COLO829 (cell line): ENCODE measurements at places on chromosomes 11 and 22.

GRCh38 chr22:46856661-46857060, 94.2 kb downstream of the TBC1D22A start:
- no peak for DNase-seq

DNA sequence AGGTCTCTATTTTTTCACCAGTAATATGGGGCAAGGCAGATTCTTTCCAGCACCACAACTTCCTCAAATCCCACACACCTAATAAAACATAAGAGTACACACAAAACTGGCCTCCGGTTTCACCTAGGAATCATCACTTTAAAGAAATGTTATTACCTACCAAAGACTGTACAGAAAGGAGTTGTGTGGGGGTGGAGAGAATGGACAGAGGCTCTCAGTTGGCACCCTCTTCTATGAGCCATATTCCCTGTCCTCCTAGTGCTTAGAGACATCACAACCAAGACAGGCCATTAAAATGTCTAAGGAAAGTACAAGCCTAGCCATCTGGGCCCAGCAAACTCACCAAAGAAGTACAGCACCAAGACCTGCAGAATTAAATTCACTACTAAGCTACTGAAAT, 56.1 kb downstream of the RBFOX2 start:
- DNase-seq = no peak

- no peak for DNase-seq
Observed at GRCh38 chr22:21923163-21923561, 29.5 kb downstream of the PPM1F start.

- no peak for DNase-seq
Observed at GRCh38 chr11:101397979-101398378, 185.8 kb downstream of the TRPC6 start.

GRCh38 chr22:22974156-22974555, 86.5 kb downstream of the IGLL5 start:
- DNase-seq = no peak

GRCh38 chr11:94151903-94152677, 23.4 kb downstream of the PANX1 start:
- DNase-seq = peak; percentile 86

- no peak for DNase-seq
Observed at GRCh38 chr11:22752908-22753310, 76.7 kb downstream of the SVIP start.

- DNase-seq = no peak
Observed at GRCh38 chr11:33706966-33707365, 6.3 kb upstream of the C11orf91 start.

- no peak for DNase-seq
Observed at GRCh38 chr11:76939219-76939631, 78.5 kb downstream of the ACER3 start.

DNA sequence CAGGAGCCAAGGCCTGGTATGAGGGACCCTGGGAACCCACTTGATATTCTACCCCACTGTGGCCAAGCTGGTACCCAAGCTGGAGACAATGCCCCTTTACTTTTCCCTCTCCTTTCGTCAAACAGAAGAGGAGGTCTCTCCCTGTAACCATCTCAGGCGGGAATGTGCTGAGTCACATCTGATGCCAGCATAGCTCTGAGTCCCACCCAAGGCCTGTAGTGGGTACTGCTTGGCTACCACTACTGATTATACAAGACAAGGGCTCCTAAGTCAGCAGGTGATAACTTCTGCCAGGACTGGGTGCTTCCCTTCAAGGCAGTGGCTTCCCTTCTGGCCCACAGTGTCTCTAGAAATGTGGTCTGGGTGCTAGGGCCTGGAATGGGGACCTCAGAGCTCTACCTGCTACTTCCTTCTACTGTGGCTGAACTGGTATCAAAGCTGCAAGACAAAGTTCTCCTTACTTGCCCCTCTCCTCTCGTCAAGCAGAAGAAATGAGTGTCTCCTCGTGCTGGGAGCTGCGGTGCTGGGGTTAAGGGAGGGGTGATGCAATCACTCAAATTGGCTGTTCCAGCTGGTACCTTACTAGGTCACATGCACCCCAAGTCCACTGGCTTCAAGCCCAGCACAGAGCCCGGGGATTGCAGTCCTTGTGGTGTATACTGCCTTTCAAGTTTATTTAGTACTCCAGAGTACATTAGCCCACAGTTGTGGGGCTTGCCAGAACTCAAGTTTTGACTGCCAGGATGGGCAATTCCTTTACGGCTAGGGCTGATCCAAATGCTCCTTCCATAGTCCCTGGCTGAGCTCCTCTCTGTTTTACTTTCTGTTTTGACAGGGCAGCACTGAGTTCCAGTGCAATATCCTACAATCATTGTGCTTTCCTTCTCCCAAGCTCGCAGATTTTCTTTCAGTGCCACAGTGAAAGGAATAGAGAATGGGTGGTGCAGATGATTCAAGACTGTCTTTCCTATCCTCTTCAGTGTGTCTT, 419.7 kb upstream of the CNTN5 start:
- DNase-seq = no peak

DNA sequence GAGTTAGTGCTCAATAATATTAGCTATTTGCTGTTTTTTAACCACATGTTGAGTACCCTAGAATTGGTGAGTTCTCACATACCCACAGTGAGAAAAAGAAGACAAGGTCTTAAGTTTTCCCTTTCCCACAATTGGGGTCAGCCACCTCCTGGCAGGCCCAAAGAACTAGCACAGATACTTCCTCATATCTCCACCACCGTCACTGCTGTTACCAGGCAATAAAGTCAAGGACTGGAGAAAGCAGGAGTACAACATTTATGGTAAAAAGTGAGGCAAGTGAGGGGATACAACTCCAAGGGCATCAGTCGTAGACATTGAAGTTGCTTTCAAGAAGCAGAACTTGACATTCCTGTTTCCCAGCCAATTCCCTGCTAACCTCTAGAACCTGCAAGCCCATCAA, 19.6 kb downstream of the ELP4 start:
- DNase-seq = no peak

DNA sequence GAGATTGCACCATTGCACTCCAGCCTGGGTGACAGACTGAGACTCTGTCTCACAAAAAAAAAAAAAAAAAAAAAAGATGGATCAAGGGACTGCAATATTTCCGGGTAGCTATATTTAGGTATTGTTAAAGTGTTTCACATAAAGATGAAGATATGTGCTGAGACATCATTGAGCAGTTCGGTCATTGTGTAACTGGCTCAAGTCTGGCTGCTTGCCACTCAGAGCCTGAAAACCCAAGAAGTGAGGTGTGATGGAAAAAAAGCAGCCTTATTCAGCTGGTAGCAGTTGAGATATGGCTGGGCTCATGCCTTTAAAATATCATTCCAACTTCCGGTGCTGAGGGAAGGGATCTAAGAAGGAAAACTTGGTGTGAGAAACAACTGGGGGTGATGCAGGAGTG, 46.9 kb downstream of the LUZP2 start:
- no peak for DNase-seq

DNA sequence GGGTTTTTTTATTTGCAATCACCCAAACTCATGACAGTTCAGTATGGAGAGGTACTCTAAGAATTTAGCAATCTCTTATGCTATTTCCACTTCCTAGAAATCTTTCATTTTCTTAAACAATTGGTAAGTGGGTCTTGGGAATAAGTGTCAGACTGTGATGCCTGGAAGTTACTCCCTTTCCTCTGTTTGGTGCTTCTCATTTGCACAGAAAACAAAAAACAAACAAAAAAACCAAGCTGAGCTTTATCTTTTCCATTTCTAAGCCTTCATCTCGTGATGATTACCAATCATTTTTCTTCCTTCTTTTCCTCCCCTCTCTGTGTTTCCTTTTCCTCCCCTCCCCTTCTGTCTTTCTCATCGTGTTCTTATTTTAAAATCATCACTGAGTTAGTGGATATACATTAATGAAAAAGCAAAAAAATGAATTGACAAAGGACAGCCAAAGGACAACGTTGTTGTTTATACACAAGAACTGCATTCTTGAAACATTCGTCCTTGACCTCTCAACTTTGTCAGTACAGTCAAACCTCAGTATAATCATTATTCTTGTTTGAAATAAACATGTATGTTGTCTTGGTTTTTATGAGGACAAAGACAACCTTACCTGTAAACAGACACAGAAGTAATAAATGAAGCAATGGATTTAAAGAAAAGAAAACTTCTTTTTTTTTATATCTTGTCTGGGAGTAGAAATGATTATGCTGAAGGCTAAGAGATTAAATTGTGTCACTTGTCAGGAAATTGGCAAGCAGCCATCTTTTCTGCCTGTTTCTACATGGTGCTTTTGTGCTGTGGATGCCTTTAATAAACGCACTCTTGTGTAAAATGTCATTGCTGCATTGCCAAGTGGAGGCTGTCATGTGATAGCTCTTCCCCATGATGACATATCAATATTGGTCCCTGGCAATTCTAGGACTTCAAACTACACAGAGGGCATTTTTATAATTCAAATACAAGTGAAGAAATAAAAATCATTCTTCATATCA, 803.2 kb upstream of the CCDC90B start:
- DNase-seq = peak; percentile 51

DNA sequence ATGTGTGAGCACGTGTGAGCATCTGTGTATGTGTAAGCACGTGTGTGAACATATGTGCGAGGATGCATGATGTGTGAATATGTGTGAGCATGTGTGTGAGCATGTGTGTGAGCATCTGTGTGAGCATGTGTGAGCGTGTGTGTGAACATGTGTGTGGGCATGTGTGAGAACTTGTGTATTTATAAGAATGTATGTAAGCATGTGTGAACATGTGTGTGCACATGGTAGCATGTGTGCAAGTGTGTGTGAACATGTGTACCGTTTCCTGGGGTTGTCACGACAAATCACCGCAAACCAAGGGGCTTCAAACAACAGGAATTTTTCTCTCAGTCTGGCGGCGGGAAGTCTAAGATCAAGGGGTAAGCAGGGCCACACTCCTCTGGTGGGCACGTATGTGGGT, 238.3 kb downstream of the CTTN start:
- DNase-seq = no peak

DNA sequence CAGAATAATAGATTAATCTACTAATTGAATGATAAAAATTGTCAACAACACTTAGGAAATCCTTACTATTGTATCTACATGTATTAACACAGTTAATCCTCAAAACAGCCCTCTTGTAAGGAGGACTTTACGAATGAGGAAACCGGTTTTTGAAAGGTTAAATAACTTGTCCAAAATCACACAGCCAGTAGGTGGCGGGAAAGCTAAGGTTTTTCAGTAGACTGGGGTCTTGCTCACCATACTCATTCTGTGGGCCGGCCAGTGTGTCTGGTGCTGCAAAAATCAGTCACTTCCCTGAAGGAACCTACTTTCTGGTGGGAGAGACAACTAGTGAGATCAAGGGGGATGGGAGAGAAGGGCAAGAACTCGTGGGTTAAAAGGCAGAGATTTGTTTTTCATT, 3.8 kb downstream of the DCPS start:
- peak; percentile 53 for DNase-seq

DNA sequence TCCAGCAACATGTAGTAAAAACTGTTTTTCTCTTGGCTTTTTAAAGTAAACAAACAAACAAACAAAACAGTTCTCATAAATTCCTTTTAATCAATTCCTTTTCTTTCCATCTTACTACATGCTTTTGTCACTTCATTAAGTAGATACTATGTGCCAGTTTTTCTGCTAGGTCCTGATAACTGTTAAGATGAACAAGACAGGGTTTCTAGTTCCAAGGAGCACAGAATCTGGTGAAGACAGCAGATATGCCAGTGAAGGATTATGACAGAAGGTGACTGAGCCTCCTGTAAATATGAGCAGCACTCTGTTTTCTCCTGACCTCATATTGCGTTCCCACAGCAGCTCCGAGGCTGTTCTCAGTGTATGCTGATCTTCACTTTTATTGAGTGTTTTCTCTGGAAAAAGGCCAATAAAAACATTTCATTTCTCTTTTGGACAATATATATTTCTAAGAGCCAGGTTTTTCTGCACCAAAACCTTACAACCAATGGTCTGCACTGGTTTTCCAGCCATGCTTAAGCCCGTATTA, 45.8 kb downstream of the HEPHL1 start:
- no peak for DNase-seq

DNA sequence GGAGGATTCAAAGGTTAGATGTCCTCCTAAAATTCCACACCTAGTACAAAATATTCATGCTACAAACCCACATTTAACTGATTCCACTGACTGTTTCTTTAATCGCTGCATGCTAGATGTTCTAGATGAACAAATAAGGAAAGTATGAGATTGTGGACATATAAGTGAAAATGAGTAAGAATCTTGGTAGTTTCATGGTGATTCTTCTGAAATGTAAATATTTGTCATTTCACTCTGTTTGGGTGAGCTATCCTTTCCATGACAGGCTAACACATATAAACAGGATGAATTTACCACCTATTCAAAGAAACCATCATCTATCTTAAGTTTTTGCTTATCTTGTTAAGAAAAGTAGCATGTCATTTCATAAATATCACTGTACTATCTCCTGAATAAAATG, 14.8 kb downstream of the OR5B3 start:
- no peak for DNase-seq

GRCh38 chr22:21681566-21682370, 16.0 kb downstream of the PPIL2 start:
- DNase-seq = no peak

DNA sequence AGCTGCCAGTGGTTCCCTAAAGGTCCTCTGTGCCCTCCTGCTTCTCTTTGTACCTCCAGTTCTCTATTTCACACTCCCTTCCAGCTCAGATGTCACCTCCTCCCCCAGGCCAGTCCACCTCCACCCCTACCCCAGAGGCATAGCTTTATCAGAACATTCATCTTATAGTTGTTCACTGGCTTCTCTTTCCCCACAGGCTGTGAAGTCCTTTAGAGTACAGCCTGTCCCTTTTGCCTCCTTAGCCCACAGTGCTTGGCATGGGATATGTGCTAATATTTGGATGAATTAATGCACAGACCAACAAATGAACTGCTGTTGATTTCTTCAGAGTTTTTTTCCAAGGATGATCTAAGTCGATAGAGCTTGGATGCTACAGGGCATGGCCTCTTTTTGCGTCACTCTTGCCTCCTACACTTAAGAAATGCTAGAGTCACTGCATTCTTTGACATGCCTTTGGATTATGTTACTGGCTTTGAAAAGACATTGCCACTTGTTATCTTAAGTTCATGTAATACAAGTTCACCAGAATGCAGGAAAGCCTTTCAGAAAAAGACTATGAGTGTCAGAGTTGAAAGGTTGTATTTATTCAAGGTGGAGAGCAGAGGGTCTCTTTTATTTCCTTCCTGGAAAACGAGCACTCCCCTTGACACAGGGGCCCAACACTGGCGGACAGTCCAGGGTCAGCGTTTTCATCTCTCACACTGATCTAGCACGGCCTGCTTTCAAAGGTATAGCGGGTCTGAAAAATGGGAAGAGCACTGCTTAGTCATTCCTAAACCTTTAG, 75.7 kb downstream of the PISD start:
- no peak for DNase-seq

DNA sequence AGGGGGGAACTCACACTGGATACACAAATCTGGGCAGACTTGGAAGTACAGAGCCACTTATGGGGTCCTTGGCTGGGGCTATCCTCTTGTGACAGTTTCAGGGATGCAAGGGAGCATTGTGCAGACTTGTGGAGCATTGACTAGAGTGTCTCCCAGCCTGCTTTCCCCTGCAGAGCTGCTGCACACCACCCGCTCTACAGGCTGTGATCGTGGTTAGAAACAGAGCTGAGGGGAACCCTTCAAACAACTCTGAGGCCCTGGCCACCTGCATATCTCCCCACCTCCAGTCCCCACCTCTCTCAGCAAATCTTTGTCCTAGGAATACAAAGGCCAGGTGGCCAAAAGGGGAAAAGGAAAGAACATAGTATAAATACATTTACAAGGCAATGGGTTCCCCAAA, 64.7 kb downstream of the NRXN2 start:
- no peak for DNase-seq
